ENCODE measurements at places on chromosomes 5 and 9.

DNA sequence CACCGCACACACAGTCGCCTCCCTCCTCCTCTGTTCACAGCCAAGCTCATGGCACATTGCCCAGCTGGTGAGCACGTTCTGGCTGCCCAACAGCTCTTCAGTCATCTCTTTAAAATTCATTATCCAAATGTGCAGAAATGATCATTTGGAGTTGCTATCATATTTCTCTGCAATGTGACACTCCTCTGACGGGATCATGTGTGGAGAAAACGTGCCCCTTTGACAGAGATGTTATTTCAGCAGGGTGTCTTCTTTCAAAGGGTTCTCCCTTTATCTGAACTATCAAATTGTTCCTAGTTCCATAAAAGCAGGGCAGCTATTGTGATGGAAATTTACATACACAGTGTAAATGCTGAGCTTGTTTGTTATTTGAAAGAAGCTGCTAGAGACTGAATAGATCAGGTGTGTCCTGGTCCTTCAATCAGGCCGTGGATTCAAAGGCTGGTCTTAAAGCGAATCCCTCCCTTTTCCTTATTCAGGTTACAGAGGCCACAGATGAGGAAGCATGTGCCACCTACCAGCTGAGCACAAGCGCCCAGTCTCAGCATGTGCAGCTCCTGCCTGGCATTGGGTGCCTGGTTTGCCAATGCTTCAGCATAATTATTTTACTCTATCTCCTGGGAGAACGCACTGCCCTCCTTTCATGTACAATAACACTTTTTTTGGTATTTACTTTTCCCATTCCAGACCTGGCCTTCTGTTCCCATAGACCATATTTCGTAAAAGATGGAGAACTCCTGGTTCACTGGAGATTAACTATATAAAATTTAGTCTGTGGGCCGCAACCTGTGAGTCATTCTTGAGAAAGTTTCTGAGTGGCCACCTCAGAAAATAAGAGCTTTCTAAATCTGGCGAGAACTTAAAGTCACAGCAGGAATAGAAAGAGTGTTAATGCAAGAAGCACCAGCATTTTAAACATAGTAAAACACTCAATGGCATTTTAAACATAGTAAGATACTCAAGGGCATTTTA is 433.7 kb downstream of the ENC1 start:
- peak; percentile 67 for DNase-seq

GRCh38 chr9:14372437-14373335 is 58.7 kb upstream of the NFIB start:
- DNase-seq, result peak; percentile 33

- no peak for DNase-seq
These were observed 72.1 kb upstream of the RASA1 start for GRCh38 chr5:87195616-87196015.

DNA sequence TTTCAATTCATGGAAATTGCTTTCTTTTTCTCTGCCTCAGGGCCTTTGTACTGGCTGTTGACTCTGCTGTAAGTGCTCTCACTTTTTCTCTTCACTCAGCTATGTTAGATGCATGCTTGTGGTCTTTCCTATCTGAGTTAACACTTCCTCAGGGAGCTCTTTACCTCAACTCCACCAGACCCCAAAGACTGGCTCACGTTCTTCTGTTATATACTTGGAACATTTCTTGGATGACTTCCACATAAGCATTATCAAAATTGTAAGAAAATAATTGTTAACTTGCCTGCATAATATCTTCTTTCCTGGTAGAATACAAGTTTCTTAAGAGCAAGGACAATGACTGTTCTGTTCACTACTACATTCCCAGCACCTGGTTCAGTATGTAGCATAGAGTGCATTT is 455.9 kb downstream of the EBF1 start:
- DNase-seq, result no peak

GRCh38 chr5:132760049-132760420 is 12.8 kb downstream of the CCNI2 start:
- DNase-seq, result no peak

- DNase-seq, result no peak
These were observed 700.3 kb upstream of the TYRP1 start for GRCh38 chr9:11992866-11993265.

GRCh38 chr5:111755942-111756381 is 1.0 kb downstream of the NREP start:
- DNase-seq, result no peak

DNA sequence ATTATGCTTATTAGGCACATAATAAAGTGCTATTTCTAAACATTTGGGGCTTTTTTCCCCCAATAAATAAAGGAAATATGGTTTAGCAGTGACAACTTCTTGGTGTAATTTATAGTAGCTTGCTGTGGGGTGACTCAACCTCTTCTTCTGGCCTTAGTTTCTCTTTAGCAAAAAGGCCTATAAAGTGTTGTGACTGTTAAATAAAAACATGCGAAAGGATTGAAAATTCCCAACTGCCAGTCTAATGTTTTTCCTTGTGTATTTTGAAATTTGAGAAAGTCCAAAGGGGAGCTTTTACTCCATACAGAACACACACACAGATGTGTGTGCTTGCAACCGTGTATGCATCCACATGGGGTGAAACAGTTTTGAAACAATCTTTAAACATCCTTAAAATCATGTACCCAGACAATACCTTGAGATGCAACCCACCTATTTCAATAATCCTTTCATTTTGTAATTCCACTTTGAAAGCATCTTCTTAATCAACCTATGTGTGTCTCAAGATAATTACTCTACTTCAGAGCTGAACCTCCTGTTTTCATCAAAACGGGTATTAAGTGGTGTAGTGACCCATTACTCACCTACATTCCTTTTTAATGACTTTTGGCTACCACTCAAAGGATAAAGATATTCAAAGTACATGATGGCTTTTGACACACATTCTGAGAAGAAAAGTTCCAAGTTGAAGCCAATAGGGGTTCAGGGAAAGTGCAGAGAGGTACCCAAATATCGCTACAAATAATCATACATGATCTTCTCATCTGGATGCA is 123.8 kb downstream of the DROSHA start:
- no peak for DNase-seq

GRCh38 chr5:404666-405241 is 38.2 kb upstream of the EXOC3 start:
- DNase-seq, result no peak

GRCh38 chr5:28216939-28217360 is 1178.6 kb upstream of the CDH9 start:
- DNase-seq, result no peak

DNA sequence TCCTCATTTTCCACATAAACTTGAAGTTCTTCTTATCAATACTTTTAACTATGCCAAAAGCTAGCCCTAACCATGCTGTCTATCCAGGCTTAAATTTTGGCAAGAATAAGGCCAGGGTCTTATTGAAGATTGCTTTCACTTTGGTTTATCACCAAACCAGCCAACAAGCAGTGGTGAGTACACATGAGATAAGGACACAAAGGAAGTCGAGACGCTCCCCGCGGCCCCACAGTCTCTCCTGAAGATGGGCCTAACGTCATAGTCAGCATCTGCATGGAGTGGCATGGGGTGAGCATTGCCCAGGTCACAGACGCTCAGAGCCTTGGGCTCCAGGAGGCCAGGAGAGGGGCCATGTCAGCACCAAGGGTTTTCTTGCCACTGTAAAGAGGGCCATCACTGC is 80.3 kb downstream of the ATPSCKMT start:
- no peak for DNase-seq

- no peak for DNase-seq
These were observed 120.0 kb upstream of the KLF4 start for GRCh38 chr9:107609547-107609946.

DNA sequence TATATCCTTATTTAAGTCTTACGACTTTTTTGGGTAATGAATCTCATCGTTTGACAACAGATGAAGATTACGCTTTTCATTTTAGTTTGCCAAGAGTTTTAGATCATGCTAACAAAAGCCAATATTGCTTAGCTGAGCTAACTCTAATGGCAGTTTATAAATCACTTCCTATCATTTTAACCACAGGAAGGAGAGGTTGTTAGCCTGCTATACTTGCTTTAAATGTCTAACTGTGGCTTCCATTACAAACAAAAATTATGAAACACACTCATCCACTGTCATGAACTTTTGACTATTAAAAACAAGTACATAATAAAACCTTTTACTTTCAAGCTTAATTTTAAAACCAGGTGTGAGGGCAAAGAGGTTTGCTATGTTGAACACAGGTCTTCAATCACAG is 53.7 kb upstream of the ANKH start:
- DNase-seq, result no peak

- DNase-seq, result no peak
These were observed 308.9 kb upstream of the PTPRD start for GRCh38 chr9:10921671-10922070.

DNA sequence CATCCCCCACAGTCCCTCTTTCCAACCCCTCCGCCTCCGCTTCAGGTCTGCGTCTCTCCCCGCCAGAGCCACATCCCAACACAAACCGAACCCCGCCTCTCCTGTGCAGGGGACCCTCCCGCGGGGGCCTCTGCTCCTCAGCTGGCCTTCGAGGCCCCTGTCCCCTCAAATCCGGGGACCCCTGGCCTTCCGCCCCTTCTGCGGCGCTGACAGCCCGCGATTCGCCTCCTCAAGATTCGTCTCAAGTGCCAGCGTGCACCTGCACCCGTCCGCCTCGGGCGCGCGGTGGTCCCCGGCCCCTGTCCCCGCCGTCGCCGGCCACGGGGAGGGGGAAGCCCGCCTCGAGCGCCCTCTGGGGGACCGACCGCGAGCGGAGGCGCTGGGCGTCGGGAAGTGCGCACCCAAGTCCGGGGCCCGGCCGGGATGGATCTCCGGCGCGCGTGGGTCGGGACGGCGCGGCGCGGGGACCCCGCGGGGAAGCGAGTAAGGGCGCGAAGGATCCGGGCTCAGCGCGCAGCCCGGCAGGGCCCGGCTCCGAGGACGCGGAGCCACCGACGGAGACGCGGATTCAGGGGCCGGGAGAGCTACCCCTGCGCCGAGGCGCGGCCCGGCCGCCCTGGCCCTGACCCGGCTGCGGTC is 623 bp downstream of the FLT4 start:
- DNase-seq, result no peak

GRCh38 chr5:54234304-54234933 is 76.0 kb downstream of the ARL15 start:
- peak; percentile 19 for DNase-seq

DNA sequence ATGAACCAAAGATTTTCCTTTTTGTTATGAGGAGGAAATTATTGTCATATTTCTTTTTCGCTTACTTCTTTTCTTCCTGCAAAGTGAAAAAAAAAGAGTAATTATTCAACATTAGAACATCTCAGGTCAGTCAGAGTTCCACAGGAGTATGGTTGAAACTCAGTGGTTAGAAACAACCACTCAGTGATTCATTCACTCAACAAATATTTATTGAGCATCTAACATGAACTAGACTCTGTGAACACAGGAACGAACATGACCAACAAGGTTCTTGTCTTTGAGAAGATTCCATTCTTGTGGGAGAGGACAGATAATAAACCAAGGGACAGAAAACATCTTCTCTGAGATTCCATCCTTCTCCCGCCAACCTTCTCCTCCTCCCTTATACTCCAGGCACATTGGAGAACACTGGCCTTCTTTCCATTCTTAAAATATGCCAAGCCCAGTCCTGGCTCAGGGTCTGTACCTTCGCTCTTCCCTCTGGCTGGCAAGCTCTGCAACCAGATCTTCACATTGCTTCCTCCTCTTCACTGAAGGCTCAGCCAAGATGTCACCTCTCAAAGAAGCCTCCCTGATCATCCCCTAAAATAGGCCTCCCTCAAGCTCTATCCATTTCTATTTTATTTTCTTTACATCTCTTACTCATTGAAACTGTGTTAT is 6.8 kb upstream of the GRAMD2B start:
- no peak for DNase-seq

DNA sequence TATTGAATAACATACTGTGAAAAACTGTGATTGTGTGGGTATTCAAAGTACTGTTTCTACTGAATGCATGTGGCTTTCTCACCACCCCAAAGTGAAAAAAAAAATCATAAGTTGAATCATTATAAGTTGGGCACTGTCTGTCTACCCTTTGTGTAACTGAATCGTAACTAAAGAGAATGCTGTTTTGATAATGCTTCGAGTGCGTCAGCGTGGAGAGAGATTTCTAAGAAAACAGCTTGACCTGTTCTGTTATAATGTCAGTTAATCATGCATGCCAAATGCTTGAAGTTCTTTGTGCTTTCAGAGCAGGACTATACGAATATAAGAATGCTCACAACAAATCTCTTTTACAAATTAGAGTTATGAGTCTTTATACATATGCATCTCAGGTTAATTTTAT is 148.8 kb upstream of the SGCD start:
- no peak for DNase-seq

- DNase-seq, result no peak
These were observed at the start of gene VLDLR for GRCh38 chr9:2621722-2622460. Gene VLDLR (plus strand): TSS chr9:2621787. CDS start chr9:2622190, 403 bp downstream.

DNA sequence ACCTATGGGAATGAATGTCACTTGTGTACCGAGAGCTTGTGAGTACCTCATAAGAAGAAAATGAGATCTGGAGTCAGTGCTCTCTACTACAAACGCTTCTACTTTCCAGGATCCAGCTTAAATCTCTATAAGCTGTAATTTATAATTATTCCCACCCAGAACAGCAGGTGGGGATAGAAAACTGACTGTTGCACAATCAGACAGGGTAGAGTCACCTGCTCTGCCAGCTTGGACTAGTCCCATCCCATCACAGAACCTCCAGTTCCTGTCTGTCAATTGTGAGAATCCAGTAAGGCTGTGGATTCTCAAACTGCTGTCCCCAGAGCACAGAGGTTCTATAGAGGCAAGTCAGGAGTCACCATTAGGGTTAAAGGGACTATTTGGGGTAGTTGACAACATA is 2.0 kb downstream of the SPINK7 start:
- DNase-seq, result no peak

- DNase-seq, result no peak
These were observed 2054.0 kb upstream of the NUDT12 start for GRCh38 chr5:105616599-105616998.

- DNase-seq, result no peak
These were observed 717.9 kb upstream of the WWC1 start for GRCh38 chr5:167573370-167574127.

DNA sequence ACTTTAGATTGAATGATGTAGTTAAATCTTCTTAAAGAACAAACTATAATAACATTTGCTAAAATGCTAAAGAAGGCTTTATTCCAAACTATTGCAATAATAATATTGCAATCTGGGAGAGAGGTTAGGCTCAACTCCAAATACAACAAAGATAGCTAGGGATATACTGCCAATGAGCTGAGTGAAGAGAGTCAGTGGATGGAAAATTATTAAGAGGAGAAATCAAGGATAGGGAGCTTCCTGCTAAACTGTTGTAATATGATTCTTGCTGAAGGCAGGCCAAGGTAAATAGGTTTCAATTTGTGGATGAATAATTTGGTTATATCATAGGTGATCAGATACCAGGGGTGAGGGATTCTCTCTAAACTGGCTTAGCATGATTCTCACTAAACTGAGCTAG is 1651.5 kb downstream of the EFNA5 start:
- DNase-seq, result no peak

- DNase-seq, result no peak
These were observed 493.7 kb downstream of the ZNF608 start for GRCh38 chr5:124252747-124253146.
